Right lobe of liver (tissue), 6 donors: ENCODE measurements at places on chromosomes 2 and 18. TPM values are rescaled to one million over a fixed set of nuclear protein-coding genes. Genes with fewer than 3 reads are reported as not detected.
A peak's percentile ranks its signal among the peaks of the same experiment; 100 is the strongest.

- no peak for DNase-seq
- no peaks in the 10 kb centered on the region for H3K27me3 ChIP-seq
- no peak overlapping the region for H3K4me3 ChIP-seq
- no peak overlapping the region for H3K27ac ChIP-seq
Measured at GRCh38 chr18:24248359-24248758, 109.5 kb downstream of the CABYR start.

- H3K27ac ChIP-seq, result no peak overlapping the region
- no peak overlapping the region for H3K4me3 ChIP-seq
- no peak for DNase-seq
- H3K36me3 ChIP-seq, result no peaks in the 10 kb centered on the region
Measured at GRCh38 chr2:45743531-45744396, 92.3 kb downstream of the PRKCE start.

C2orf66 gene
- total RNA-seq, result 1.1 TPM

PARD6G gene
- 1.1 TPM for total RNA-seq

GRCh38 chr2:187550857-187551256 lies 3.4 kb downstream of the TFPI start:
- no peaks in the 10 kb centered on the region for H3K36me3 ChIP-seq
- no peak for DNase-seq
- H3K27ac ChIP-seq, result peak overlapping the region; percentile 93
- peaks cover 27% of the 10 kb centered on the region for H3K4me1 ChIP-seq
- no peaks in the 10 kb centered on the region for H3K27me3 ChIP-seq

LOXL3 gene
- total RNA-seq, result 3.3 TPM

GRCh38 chr2:231590614-231591013 lies 2.0 kb upstream of the TEX44 start:
- H3K36me3 ChIP-seq, result no peaks in the 10 kb centered on the region
- H3K27me3 ChIP-seq, result no peaks in the 10 kb centered on the region
- no peaks in the 10 kb centered on the region for H3K4me1 ChIP-seq
- H3K27ac ChIP-seq, result no peak overlapping the region
- no peak overlapping the region for H3K4me3 ChIP-seq

DNA sequence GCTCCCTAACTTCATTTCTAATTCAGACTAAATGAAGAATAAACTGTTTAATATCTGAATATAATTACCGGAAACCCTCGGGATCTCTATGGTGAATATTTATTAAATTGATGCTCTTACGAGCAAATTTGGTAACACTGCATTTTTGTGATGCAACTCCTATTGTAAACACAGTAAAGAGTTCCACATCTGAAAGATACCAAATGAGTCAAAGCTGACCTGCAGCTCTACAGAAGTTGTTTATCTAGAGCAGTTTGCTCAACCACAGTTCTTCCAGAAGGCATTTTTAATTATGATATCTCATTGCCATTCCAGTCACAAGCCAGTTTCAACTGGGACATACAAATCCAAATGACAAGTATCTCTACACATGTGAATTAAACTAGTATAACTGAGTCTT lies 129.7 kb downstream of the PKP4 start:
- DNase-seq, result no peak
- no peak overlapping the region for H3K4me3 ChIP-seq
- H3K27me3 ChIP-seq, result no peaks in the 10 kb centered on the region
- no peaks in the 10 kb centered on the region for H3K4me1 ChIP-seq
- no peak overlapping the region for H3K27ac ChIP-seq
- no peaks in the 10 kb centered on the region for H3K36me3 ChIP-seq

RALB gene
- total RNA-seq, result 18.8 TPM

DNA sequence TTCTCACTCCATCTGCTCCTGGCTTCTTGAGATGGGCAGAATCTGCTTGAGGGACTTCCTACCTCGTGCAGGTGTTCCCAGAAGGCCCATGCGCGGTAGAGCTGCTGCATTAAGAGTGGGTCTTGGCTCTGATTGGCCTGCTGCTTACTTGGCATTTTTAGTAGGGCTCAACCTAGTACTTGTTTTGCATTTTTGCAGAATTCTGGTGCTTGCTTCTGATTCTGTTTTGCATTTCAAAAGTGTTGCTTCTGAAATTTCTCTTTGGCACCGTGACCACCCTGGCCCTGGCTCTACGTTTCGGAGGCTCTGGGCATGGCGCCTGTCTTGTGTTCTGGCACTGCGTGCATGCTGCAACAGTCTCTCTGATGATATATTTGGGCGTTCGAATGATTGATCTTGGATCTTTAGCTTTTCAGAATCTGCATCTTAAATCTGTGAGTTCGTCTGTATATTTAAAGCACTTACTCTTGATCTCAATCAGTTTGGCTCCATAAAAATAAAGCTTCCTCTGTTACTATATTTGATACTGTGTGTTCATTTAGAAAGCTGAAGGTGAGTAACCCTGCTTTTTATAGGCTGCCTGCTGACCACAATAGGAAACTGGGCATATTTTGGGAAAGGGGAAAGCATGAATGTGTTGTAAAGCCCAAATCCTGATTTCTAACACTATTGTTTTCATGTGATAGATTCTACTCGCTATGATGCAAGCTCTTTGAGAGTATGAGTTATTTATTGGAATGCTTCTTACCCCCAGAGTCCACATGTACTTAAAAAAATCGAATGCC lies 22.2 kb downstream of the EFR3B start:
- no peak overlapping the region for H3K27ac ChIP-seq
- DNase-seq, result no peak
- H3K27me3 ChIP-seq, result no peaks in the 10 kb centered on the region
- H3K4me1 ChIP-seq, result no peaks in the 10 kb centered on the region
- no peak overlapping the region for H3K4me3 ChIP-seq

PUM2 gene
- total RNA-seq, result 31.3 TPM

DNA sequence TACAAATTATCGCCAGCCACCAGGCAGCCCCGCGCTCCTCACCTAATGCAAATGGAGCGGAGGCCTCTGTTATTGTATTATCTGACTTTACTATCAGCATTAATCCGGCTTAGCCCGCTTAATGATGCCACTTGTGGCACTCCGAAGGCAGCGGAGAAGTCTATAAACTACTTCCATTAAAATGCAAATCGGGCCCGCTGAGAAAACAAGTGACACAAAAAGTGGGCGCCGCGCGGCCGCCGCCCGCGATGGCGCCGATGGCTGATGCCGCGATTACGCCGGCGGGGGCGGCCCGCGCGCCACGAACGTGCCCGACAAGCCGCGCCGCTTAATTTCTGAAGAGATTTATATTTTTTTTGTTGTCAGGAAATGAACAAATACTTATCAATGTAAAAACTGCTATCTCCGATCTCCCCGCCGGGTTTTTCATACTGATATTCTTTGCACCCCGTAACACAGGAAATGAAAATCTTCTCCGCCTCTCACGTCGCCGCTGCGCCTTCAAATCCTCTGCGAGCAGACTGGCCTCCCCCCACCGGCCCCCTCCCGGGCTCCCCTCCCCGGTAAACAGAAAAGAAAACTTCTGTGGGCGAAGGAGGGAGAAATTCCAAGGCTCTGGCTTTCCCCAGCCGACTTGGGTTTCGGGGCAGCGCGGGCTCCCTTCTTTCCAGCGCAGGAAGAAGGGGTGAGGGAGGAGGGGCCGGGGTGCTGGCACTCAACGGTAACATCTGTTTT lies 221.8 kb downstream of the INSIG2 start:
- H3K4me1 ChIP-seq, result no peaks in the 10 kb centered on the region
- no peaks in the 10 kb centered on the region for H3K27me3 ChIP-seq
- H3K27ac ChIP-seq, result no peak overlapping the region
- no peaks in the 10 kb centered on the region for H3K36me3 ChIP-seq

DNA sequence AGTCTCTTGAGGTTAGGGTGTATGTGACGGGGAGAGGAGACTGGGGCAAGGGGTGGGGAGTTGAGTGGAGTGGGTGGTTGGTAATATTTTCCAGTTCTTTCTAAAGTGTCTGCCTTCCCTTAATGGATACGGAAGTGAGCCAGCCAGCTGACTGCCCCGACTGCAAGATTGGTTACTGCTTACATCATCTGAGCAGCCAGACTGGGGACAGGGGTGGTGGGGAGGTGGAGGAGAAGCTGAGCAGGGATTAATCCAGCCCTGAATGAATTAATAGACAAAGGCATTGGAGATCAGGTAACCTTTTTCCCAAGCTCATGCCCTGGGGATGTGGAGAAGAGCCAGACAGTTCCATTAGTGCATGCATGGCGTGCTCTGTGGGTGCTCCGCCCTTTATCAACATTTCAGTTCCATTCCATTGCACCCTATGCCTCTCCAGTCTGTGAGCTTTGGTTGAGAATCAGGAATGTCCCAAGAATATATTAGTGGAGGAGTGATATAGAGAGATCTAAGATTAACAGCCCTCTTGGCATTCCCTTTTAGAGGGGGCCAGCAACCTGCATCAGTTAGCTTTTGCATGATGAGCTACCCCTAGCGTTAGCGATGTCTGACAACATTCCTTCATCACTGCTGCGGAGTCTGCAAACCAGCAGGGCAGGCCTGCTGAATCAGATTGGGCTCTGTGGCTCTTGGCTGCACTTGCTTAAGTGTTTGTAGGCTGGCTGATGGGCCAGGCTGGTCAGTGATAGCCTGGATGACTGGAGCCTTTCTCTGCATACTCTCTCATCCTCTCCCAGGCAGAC lies 67.4 kb downstream of the TNP1 start:
- no peaks in the 10 kb centered on the region for H3K36me3 ChIP-seq
- no peak overlapping the region for H3K27ac ChIP-seq
- DNase-seq, result no peak
- H3K4me1 ChIP-seq, result no peaks in the 10 kb centered on the region

DNA sequence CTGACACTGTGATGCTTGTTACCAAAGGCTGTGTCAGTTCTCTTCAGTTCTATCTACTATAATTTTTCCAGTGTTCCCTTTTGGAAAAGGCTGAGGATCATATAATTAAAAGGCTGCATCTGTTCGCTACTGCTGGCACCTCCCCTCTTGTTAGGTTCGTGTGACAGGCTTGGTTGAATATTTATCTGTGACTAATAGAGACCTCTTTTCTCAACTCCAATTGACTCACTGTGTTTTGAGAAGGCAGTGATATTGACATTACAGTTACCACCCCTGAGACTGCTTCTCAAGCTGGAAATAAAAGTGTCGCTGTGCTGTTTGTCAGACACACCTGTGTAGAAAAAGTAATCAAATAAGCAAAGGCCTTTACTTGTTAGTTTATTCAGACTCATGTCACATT lies 205.5 kb upstream of the KCNH7 start:
- H3K27me3 ChIP-seq, result no peaks in the 10 kb centered on the region
- no peaks in the 10 kb centered on the region for H3K36me3 ChIP-seq
- no peak for DNase-seq
- H3K4me3 ChIP-seq, result no peak overlapping the region
- H3K4me1 ChIP-seq, result no peaks in the 10 kb centered on the region

BIRC6 gene
- 53.1 TPM for total RNA-seq

DNA sequence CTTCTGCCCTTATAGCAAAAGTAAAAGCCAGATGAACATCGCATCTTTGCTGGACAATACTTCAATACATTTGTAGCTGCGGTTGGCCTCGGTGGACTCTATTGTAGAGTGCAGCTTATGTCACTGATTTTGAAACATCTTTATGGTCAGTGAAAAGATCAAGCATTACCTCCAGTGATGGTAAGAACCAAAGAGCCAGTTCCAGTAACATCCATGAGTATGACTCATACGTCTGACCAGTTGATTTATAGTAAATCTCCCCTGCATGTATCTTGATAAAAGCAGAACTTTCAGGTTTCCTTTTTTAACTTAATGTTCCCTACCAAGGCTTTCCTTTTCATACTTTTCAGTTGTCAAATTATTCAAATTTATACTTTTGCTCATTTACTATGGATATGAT lies 119.2 kb upstream of the HNRNPA3 start:
- no peaks in the 10 kb centered on the region for H3K4me1 ChIP-seq
- no peaks in the 10 kb centered on the region for H3K27me3 ChIP-seq
- DNase-seq, result no peak
- H3K27ac ChIP-seq, result no peak overlapping the region
- H3K4me3 ChIP-seq, result no peak overlapping the region
- no peaks in the 10 kb centered on the region for H3K36me3 ChIP-seq

DNA sequence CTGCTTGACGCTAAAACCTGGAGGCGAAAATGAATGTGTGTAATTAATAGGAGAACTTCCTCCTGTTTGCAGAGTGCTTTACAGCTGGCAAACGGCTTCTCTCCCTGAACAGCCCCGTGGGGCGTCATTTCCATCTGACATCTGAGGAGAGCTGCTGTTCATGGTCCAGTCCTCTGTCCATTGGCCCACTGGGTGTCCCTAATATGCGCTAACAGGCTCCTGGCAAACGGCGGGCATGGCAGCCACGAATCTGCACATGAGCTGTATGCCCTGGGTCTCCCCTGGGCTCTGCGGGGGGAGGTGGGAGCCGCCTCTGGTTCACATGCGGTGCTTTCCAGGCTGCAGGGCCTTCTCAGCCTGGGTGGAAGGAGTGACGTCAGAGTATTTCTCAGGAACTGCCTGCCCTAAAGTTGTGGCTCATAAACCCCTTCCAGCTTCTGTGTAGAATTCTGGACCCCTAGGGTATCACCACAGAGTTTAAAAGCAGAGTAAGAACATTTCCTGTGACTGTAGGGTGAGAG lies 73.2 kb downstream of the LRRFIP1 start:
- no peaks in the 10 kb centered on the region for H3K36me3 ChIP-seq
- no peak overlapping the region for H3K27ac ChIP-seq
- no peaks in the 10 kb centered on the region for H3K4me1 ChIP-seq
- no peak overlapping the region for H3K4me3 ChIP-seq
- no peak for DNase-seq

DNA sequence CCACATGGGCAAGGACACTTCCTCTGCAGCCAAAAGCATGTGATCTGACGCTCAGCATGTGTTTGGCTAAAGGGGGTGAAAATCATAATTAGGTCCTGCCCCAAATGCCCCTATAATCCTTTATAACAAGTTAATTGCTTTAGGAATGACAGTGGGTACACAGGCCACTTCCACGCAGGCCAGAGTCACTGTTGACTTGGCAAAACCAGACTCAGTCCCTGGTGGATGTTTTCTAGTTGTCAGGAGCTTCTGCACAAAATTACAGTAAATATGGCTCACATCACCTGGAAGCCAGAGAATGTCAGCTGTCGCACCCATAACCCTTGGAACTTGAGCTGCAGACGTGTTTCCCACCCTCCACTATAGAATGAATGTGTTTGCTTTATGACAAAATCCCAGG lies 13.3 kb upstream of the PXDN start:
- no peak overlapping the region for H3K27ac ChIP-seq
- H3K36me3 ChIP-seq, result no peaks in the 10 kb centered on the region
- no peak overlapping the region for H3K4me3 ChIP-seq
- no peaks in the 10 kb centered on the region for H3K4me1 ChIP-seq
- H3K27me3 ChIP-seq, result no peaks in the 10 kb centered on the region

GRCh38 chr2:159148901-159149300 lies 137.6 kb downstream of the WDSUB1 start:
- no peak overlapping the region for H3K4me3 ChIP-seq
- no peak for DNase-seq
- no peaks in the 10 kb centered on the region for H3K27me3 ChIP-seq
- no peaks in the 10 kb centered on the region for H3K36me3 ChIP-seq
